Activated CD4-positive, alpha-beta memory T cell treated with anti-CD3 and anti-CD28 coated beads for 36 hours (primary cell): ENCODE measurements at places on chromosomes 7 and 10. TPM values are rescaled to one million over a fixed set of nuclear protein-coding genes. Genes with fewer than 3 reads are reported as not detected.
A peak's percentile ranks its signal among the peaks of the same experiment; 100 is the strongest.

GRCh38 chr7:140672382-140673062 lies at the start of gene ADCK2:
Gene ADCK2 (plus strand): TSS chr7:140672945. CDS start chr7:140673331, 386 bp downstream.
- DNase-seq = peak; percentile 77

The GIMAP6 gene
- total RNA-seq = 28.9 TPM

GRCh38 chr10:72461085-72461484 lies 106.4 kb upstream of the DNAJB12 start:
- DNase-seq = no peak

The PRLHR gene
- total RNA-seq = not detected

DNA sequence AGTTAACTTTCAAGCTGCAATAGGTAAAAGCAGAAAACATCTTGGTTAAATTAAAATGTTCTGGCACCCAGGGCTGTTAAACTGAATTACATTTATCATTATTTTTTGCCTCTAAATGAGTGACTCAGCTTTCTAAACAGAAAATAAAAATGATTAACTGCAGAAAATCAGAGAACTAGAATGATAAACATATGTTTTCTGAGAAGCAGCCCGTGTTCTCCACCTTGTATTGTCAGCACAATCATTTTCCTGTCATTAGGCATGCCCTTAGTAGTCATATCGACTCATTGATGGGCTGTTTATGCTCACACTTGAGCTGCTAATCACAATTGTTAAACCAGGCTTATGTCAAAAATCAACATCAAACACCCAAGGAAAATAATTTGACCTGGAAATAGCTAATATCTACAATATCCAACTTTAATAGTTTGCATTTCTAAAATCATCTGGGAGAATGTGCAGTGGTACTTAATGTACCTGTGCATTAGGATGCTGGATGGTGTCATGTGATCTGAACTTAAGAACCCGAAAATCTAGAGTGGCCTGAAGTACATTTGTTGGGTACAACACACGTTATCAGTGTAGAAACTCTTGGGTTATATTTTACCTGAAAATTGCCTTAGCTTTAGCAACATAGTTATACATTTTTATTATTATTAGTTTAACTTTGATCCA lies 2.3 kb downstream of the MDFIC start:
- DNase-seq = no peak

GRCh38 chr10:107028236-107028635 lies 136.3 kb downstream of the SORCS1 start:
- no peak for DNase-seq

DNA sequence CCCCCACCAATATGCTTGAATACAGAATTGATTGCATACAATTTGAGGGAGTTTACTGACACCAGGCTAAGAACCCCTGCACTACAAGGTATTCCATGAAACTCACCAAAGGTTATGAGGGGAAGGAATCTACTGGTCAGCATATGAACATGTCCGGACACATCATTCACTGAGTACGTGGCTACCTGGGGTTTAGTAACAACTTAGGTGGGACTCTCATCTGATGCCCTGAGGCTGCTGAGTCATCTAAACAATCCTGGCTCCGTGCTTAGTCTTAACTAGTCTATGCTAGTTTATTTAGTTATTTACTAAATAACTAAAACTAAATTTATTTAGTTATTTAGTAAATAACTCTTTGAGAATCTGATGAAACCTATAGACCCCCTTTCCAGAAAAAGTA lies 11.3 kb downstream of the PI4K2A start:
- no peak for DNase-seq

The ARHGAP12 gene
- 4.5 TPM for total RNA-seq

- no peak for DNase-seq
These were observed 422.2 kb downstream of the PHTF2 start for GRCh38 chr7:78220754-78221153.

DNA sequence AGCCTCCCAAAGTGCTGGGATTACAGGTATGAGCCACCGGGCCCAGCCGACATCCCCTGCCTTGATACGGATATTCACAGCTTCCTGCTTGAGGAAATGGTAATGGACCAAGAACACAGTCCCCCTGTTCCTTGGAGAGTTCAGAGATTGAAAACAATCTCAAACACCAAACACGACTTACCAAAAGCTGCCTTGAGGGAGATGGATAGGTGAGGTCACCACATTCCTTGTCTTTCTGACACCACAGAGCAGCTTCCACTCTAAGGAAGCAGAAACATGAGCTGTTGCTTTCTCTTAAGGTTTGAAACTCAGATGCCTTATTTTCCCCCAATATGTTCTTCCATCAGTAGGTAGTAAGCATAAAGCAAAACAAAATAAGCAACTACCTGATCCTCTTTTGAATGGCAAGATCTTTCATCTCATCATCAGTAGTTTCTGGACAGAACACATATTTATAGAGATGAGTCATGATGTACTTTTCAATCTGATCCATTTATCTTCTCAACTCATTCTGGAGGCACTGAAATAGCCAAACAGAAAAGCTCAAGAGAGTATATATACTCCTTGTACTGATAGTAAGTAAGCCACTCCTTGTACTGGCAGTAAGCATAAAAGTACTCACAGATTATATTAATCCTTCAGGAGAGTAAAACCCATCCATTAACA lies 199.1 kb upstream of the KCTD7 start:
- no peak for DNase-seq

DNA sequence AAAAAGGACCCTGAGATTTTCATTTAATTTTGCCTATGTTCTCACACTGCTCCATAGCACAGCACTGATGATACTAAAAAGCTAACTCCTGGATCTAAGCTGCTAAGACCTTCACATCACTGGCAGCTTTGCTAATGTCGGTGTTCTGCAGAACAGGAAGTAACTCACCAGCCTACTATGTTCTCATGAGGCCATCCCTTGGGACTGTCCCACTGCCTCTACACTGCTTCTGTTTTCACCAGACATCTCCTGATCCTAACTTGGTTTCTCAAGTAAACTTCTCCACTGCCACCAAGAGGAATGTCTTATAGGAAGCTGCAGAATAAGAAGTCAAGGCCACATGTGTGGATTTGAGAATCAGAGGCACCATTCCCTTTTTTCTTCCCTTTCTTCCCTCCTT lies 15.1 kb downstream of the HTR7 start:
- no peak for DNase-seq

- no peak for DNase-seq
These were observed 290.6 kb upstream of the PHYHIPL start for GRCh38 chr10:58885686-58886345.

The KCNK18 gene
- not detected for total RNA-seq

GRCh38 chr7:15937571-15937970 lies 251.1 kb upstream of the MEOX2 start:
- no peak for DNase-seq

DNA sequence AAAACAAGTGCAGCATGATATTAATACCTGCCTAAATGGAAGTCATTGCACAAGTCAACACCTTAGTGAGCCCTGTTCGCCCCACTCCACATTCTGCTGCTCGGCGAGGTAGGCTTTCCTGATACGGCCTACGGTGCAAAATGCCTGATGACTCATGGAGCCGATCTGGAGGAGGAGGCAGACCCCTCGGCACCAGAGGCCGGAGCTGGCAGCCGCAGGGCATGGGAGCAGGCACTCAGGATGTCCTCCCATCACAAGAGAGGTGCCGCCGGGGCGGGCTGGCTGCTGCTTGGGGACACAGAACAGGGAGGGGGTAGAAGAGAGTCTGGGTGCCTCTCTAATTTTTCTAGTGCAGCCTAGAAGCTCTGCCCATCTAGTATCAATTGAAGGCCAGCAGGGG lies 418.5 kb upstream of the MGMT start:
- DNase-seq = no peak

The ADAM12 gene
- total RNA-seq = 0.36 TPM

The AQP1 gene
- total RNA-seq = 0.62 TPM

The PLOD3 gene
- 43.4 TPM for total RNA-seq

- no peak for DNase-seq
These were observed 179.5 kb downstream of the DNAJB6 start for GRCh38 chr7:157516311-157516710.

DNA sequence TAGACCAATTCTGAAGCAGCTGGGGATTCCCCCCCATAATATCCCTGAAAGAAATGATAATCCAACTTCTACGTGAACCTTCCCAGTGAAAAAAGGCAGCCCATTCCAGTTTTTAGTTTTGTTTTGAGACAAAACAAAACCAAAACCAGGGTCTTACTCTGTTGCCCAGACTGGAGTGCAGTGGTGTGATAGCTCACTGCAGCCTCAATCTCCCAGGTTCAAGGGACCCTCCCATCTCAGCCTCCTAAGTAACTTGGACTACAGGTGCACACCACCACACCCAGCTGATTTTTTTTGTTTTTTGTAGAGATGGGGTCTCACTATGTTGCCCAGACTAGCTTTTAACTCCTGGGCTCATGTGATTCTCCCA lies 12.5 kb upstream of the ARPC1A start:
- DNase-seq = no peak

DNA sequence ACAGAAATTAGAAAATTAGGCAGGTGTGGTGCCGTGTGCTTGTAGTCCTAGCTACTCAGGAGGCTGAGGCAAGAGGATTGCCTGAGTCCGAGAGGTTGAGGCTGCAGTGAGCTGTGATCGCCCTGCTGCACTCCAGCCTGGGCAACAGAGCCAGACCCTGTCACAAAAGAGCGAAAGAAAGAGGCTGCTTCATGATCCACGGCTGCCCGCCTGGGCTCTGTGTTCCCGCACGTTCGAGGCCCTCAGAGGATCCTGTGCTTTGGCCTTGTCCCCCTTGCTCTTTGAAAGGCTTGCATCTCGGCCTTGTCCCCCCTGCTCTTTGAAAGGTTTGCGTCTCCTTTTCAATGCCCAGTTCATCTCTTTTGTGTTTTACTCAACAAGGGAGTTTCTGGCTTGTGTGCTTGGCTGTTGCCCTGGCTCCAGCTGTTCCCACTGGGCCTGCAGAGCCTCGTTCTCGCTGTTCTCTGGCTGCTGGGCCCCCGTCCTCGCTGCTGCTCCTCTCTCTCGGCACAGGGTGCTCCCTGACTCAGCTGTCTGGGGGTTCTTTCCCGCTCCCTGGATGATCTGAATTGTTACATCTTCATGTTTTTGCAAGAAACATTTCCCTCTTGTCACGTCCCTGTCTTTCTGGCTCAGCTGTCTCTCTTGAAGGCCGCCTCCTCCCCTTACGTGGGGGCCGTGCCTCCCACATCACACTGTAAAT lies 45.1 kb upstream of the INPP5A start:
- DNase-seq = no peak

DNA sequence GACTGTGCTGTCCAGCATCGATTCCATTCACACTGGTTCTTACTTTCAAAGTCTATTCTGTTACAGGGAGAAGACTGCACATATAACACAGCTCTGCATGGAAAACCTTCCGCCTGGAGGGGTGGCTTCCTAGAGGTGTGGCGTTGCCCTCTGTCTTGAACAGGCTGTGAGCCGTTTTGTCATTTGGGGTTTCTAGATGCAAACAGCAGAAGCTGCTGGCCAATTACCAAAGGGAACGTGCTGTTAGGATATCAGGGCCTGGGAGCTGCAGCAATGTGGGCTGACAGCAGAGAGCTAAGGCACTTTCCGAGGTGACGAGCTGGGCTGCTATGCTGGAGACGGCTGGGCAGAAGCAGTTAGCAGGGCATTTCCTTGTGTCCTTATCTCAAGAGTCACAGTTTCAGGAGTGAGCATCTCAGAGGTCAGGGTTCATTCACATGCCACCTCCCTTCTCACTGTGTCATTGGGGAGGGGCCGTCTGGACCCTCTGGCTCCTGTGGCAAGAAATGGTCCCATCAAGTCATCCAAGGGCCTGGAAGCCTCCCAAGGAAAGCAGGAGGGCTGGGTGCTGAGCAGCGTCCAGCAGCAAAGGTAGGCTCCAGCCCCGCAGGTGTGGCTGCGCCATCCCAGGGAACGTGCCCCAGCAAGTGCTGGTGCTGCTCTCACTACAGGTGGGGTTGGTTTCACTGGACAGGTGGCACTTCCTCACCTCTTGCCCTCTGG lies 106.5 kb downstream of the WDR37 start:
- DNase-seq = no peak

- DNase-seq = no peak
These were observed 479.1 kb upstream of the ZMIZ1 start for GRCh38 chr10:78589687-78590086.

DNA sequence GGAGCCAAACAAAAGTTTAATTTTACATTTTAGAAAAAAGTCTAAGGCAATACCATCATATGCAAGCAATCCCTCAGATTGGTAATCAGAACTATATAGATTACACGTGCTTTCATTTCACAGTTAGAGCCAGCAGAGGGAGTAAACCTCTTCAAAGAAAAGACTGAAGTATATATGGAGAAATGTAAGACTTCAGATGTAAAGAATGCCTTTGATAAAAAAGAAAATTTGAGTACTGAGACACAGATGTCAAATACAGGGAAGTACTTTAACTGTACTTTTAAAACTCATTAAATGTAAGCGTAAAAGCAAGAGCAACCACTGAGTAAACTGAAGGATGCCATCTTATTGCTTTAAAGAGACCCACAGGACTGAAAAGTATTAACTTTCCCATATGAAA lies 101.4 kb upstream of the FAM133B start:
- no peak for DNase-seq

GRCh38 chr7:106056513-106057203 lies 55.5 kb downstream of the SYPL1 start:
- DNase-seq = peak; percentile 80

DNA sequence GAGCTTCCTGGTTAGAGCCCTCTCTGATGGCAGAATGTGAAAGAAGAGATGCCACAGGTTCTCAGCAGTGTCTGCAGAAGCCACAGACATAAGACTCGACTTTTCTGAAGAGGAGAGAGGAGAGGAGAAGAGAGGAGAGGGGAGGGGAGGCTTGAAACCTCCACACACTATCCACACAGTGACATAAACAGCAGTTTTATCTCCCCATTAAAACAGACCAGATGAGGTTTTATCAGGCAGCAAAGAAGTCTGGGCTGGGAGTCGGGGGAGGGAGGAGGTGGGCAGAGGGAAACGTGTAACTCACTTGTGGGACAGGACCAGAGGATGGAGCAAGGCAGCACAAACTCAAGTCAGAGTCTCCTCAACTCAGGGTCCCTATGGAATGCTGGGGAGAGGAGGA lies 76.5 kb downstream of the XPNPEP1 start:
- no peak for DNase-seq

DNA sequence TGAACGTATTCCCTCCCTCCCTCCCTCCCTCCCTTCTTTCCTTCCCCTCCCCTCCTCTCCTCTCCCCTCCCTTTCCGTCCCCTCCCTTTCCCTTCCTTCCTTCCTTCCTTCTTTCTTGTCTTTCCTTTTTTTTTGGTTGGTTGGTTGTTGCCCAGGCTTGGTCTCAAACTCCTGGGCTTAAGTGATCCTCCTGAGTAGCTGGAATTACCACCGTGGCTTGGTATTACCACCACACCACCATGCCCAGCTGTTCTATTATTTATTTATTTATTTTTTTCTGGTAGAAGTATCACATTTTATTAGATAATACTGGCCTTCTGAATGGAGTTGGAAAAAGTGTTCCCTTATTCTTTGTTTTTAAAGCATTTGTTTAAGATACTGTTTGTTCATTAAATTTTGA lies 95.9 kb downstream of the PHF14 start:
- no peak for DNase-seq

DNA sequence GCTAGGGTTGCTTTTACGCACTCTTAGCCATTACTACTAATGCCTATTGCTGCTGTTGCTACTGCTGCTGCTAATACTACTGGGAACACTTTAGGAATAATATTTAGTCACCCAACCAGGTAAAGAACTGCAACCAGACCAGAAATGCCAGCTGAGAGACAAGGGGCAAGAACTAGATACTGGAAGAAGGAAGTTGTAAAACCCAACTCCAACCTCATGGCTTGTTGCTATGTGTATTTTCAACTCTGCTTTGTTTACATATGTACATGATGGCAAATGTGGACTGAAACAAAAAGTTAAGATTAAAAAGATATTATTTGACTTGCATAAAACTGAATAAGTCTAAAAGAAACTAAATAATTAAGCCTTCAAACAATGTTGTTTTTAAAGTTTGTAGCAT lies 177.7 kb downstream of the GNAT3 start:
- no peak for DNase-seq

The RBP4 gene
- not detected for total RNA-seq
